IPS DF 6.9 (cell line): ENCODE measurements at places on chromosomes 4 and X.

- DNase-seq = no peak
Observed at GRCh38 chr4:107035819-107036583, at the start of gene DKK2. DKK2 (minus strand) TSS chr4:107036313; CDS start chr4:107035591, 722 bp downstream.

GRCh38 chr4:10534820-10535219 is 77.6 kb upstream of the ZNF518B start:
- DNase-seq = no peak

- peak; percentile 5 for DNase-seq
Observed at GRCh38 chr4:11765849-11766453, 337.3 kb upstream of the HS3ST1 start.

- DNase-seq = no peak
Observed at GRCh38 chrX:627510-627981, 3.0 kb upstream of the SHOX start.

DNA sequence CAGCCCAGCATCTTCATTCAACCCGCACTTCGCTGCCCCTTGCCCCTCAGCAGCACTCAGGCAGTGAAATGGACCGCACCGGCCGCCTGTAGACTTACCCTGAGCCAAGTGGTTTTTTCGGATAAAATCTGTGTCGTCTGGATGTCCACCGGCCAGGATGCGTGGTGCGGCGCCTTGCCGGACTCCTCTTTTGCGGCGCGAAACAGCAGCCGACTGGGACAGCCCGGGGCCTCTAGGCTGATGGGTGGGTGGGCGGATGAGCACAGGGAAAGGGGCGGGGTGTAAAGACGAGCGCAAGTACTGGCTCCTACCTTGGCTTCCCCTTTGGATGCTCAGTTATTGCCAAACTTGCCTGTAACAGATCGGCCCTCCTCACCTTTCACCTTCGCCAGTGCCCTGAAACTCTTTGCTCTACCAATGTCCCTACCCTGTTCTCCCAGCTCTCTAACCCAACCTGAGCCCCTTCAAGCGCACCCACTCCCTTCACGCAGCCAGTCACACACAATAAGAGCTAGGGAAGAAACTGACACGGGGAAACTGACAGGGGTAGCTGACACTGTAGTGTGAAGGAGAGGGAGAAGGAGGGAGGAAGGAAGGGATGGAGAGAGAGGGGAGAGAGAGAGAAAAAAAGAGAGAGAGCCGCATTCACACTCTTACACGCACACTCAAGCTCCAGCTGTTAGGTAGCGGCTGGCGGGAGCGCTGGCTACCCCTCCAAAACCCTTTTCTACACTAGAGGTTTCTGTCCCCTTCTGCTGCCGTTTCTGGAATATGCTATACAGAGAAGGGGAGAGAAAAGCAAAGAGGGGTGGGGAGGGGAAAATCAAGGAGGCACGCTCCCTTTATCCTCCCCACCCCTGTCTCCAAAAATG is 559 bp downstream of the TRPC5 start:
- no peak for DNase-seq

DNA sequence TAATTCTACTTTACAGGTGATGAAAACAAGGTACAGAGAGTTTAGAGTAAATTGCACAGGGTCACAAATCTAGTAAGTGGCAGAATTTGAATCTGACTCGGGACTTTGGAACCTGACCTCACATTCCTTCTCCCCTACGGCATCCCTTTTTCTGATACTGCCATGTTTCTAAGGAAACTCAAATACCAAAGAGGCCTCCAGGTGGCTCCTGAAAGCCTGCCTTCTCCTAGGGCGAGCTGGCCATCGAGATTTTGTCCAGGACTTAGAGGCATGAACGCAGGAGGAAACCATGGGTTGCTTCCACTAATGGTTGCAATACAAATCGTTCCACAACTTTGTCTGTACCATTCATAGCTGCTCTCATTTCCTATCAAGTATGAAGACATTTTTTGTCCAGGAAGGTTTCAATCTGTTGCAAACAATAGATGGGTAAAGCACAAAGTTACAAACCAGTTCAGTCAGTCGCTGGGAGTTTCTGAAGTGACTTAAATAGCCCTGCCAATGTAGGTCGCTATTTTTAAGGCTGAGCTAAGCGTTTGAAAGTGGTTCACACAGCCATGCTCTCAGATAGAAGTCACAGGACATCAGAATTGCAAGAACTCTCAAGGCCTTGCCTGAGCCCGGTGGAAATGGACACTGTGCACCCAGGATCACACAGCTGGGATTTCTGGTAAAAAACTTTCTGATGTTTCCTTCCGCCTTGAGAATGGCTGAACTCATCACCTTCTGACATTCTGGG is 296.6 kb upstream of the PRPS2 start:
- no peak for DNase-seq

DNA sequence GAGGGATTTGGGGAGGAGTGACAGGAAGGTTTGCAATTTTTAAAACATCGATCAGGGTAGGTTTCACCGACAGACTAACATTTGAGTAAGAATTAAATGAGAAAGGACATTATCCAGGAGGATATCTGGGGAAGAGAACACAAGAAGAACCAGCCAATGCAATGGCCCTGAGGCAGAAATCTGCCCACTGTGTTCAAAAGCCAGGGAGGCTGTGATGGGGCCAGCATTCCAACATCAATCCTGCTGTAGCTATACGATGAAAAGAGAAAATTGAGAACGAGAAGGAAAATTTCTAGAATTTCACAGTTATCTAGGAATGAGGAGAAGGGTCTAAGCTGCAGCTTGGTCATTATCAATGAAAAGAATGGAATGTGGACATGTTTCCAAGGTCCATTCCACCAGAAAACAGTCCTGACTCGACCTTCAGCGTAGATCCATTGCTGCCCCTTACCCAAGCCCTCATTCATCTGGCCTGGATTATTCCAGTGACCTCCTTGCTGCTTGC is 84.4 kb downstream of the APBB2 start:
- DNase-seq = no peak

- no peak for DNase-seq
Observed at GRCh38 chr4:79673898-79674297, 265.9 kb upstream of the GK2 start.

DNA sequence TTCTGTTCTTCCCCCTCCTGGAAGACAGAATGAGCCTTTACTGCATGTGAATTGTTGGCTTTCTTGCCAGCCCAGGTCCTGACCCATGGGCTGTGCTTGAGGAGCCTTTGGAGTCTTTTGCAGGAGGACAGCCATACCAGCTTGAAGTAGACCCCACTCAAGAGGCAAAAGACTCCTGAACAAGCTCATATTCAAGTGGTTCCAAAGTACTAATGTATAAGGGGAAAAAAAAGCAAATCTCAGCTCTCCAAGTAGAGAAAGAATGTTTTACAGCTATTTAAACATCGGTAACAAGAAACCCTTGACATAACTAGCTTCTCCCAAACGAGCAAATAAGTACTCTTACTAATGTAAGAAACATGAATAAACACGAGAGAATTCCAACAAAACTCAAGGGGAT is 174.9 kb upstream of the MXRA5 start:
- DNase-seq = no peak

GRCh38 chrX:101977106-101977505 is 45.3 kb upstream of the ZMAT1 start:
- DNase-seq = no peak

GRCh38 chr4:766559-767283 is 59.2 kb downstream of the CPLX1 start:
- DNase-seq = no peak

DNA sequence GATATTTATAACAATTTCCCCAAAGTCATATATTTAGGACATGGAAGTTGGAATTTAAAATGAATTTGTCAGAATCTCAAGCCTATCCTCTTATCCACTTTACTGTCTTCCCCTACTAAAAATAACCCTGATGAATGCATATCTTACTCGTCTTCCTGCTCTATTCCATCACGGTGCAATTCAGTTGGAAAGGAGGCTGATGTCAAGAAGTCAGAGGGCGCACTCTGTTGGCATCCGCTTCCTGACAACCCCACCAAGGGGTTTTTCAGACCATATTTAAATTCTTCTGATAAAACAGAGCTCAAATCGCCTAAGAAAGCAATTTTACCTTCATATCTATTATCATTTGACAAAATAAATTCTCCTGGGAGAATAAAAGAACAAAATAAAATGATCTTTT is 233.5 kb downstream of the ARHGAP24 start:
- DNase-seq = no peak

GRCh38 chrX:1442724-1443367 is 9.9 kb downstream of the ASMTL start:
- DNase-seq = no peak

DNA sequence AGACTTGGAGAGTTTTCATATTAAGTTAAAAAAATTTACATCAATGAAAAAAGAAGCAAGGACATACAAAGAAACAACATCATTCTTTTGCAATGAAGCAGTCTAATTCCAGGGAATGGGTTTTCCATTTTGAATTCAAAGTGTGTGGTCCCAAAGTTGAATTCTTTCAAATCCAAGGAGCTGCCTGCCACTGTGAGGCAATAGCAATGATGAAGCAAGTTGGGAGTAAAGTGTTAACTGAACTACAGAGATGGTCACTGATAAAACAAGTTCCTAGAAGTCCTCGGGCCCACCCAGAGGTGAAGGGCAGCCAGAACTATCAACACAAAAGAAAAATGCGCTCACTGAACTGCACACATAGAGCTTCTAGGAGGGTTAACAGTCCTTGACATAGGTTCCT is 115.9 kb downstream of the RAB28 start:
- DNase-seq = no peak

- DNase-seq = no peak
Observed at GRCh38 chrX:70669120-70669519, 224.5 kb downstream of the DLG3 start.

DNA sequence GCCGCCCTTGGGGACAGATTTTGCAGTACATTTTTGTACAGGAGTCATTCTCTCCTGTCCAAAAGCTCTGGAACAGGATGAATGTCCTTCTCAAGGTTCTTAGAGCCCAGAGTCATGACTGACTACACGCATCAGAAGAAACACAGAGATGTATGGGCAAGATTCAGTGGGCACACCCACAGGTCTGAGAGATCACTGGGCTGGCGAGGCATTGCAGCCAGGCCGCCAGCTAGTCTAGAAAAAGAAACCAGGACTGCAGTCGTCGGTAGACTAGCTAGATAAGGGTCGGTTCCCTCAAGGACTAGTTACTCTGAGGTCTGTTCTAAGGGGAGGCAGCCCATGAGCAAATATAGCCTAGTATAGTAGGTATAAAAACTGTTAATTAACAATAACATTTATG is 19.8 kb downstream of the GBA3 start:
- DNase-seq = no peak

DNA sequence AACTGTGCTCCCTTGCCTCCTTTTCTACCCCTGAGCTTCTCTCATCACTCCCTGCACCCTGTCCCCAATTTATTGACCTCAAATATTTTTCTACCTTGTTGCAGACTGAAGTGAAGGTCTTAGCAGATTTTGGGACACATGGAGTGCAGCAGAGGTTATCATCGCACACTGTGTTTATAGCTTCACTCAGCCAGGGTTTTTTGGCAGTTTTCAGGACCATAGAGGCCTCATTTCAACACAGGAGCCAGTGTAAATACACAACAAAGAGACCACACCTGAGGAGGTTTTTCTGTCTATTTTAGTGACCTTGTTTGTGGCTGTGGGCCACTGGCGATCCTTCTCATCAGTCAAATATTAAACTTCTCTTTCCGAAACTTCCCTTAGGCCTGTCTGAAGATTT is 457.1 kb downstream of the SPRY1 start:
- DNase-seq = no peak

- DNase-seq = no peak
Observed at GRCh38 chrX:37871626-37872302, 24.4 kb upstream of the DYNLT3 start.

DNA sequence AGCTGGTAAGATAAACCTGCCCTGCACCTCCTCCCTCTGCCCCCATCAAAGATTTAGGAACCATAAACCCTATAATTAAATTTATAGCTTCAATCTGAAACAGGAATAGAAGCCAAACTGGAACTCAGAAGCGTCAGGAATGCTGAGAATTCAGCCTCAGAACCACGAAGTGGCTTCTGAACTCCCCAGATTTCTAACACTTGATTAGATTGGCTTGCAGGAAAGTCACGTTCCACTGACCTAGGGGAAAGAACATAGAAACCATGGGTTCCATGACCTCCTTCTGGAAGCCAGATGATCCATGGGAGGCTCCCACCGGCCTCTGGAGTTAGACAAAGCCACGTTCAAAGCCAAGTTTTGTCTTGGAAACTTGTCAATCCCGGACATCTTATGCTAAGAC is 356.5 kb downstream of the MID1IP1 start:
- DNase-seq = no peak

DNA sequence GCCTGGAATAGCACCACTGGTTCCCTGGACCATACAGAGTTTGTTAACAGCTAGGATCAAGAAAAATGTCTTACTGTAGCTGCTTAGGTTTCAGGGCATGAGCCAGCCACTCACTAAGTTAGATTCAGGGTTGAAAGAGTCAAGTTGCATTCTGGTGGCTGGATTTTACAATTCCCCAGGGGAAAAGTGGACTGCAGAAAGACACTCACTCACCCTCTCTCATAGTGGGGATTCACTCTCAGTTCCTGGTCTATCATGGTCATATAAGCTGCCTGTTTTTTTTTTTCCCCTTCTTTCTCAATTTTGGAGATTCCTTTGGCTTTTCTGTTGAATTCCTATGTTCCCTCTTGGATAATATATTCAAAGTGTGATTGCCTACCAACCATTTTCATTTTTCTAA is 744.2 kb upstream of the GRIA3 start:
- DNase-seq = no peak

GRCh38 chr4:108532187-108532586 is 88.2 kb upstream of the RPL34 start:
- DNase-seq = no peak

- no peak for DNase-seq
Observed at GRCh38 chr4:139764182-139764581, 98.6 kb downstream of the MGST2 start.

- DNase-seq = no peak
Observed at GRCh38 chr4:95170176-95170575, 378.6 kb downstream of the UNC5C start.

- no peak for DNase-seq
Observed at GRCh38 chr4:37549041-37549440, 137.1 kb downstream of the RELL1 start.

- DNase-seq = no peak
Observed at GRCh38 chrX:29518100-29518499, 697.3 kb upstream of the MAGEB2 start.

DNA sequence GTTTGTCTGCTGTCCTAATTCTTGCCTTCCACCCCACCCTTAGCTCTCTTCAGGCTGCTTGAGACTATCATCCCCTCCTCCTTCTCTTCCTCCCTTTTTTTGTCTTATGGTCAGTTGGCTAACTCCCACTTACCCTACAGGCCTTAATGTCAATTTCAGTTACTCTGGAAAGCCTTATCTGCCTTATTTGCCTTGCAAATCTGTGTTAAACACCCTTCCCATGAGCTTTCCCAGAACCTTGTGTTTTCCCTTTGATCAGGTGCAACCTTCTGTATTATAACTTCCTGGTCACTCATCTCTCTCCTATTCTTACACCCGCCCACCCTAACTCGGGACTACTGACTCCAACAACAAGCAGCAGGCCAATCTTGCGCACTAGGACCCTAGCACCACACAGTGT is 74.8 kb downstream of the COX18 start:
- DNase-seq = no peak

DNA sequence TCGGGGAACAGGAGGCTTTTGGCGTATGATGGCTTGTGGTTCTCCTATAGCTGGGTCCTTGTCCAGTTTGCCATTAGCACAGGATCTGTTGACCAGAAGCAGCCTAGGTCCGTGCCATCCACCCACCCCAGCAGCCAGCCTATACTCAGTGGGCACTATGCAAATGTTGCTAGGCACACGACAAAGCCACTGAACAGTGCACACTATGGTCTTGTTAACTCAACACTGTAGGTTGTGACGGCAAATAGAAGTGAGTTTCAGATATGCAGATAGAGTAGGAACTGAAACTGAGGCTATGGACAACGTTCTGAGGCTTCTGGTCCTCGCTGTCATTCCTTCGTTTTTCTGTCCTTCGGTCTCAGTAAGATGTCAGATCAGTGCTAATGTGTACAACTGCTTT is 541.3 kb upstream of the TENM3 start:
- DNase-seq = no peak
